KBM-7 (cell line): ENCODE measurements at places on chromosomes 3 and 15.
A peak's percentile ranks its signal among the peaks of the same experiment; 100 is the strongest.

GRCh38 chr15:101534376-101534970 lies 45.0 kb upstream of the PCSK6 start:
- no peak for DNase-seq

DNA sequence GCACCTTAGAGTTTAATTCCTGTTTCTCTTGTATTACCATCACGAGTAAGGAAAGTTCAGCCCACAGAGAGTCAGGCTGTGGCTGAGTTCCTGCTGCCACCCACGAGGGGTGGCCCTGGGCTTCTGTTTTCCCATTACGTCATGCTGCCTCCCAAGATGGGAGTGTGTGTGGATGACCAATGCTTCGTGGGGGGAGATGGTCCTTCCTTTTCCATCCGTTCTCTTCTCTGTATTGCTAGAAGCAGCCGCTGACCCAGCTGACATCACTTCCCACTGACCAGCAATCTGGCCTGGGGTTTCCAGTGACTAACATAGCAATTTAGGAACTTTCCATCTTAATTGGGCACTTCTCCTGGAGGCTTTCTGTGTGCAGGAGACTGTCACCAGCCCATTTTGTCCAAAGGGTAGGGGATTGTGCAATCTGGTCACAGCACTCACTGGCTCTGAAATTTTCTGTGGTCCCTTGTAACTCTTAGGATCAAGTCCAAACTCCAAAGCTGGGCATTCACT lies 9.3 kb downstream of the IRAK2 start:
- no peak for DNase-seq

DNA sequence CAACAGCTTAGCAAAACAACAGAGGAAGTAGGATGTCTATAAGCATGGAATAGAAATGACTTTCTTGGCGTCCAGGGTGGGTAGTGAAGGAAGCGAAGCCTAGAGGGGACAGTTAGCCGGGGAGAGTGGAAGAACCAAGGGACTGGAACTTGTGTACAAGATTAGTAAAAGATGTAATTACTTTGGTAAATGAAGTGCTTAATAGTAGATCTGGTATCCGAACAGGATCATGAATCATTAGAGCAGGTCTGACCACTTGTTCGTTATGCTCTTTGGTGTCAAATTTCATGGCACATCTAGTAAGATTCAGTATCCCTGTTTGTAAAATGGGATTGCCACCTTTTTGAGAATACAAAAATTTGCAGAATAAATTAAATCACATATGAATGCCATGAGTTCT lies 112.5 kb upstream of the MLF1 start:
- DNase-seq, result no peak

GRCh38 chr3:181330821-181331563 lies 341.5 kb upstream of the DNAJC19 start:
- DNase-seq, result no peak

GRCh38 chr15:37220949-37221670 lies 120.8 kb upstream of the MEIS2 start:
- no peak for DNase-seq

DNA sequence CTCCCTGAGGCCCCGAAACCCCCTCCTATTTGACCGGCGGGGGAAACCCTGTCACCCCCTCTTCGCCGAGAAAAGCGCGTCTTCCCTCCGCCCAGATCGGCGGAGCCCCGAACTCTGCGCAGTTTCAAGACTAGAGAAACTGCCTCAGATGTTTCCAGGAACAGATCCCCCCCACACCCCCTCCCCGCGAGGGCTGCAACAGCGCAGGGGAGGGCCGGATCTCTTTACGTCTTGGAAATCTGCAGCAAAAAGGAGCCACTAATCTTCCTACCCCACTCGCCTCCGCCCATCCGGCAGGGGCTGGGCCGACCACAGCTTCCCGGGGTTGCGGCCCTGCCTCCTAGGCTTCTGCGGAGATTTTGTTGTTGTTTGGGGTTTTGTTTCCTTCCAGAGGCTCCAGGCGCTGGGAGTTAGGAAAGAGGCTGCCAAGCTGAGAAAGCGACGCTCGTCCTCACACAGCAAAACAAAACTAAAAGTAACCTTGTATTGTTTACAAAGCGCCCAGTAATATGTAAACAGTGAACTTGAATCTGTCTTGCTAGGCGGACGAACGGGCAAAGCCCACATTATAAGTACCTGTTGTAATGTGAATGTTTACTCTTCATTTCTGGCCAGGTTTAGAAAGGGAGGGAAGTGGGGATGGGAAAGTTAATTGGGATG lies 2.2 kb downstream of the FOXB1 start:
- peak; percentile 80 for DNase-seq

DNA sequence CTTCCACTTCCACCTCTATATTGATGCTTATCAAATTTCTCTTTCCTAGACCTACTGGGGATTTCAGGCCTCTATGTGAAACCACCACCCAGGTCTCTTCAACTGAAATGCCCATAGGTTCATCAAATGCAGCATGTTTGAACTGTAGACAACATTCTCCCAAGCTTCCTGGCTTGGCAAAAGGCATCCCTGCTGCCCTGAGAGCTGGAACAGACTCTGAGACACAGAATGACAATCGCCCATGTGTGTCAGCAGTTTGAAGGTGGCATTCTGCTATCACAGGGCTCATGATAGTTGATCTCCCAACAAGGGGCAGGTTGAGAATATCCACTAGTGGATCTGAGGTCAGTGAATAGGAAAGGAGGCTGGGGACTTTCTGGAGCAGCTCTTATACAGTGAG lies 200.7 kb downstream of the RPLP1 start:
- DNase-seq, result no peak

DNA sequence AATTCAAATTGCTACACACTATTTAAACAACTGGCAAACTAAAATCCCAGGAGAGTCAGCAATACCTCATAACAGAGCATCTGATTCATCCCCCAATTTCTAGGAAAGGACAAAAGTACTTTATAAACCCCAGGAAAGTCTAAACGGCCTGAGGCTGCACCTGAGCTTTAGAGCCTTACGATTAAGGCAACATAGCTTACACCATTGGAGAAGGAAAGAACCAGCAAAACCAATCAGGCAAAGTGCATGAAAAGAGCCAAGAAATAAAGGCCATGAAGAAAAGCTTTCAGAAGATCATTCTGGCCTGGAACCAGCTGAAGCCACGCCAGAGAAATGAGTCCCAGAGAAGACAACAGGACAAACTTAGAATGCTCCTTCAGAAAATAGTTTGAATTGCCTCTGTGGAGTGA lies 48.1 kb downstream of the PTPN9 start:
- DNase-seq, result peak; percentile 51

DNA sequence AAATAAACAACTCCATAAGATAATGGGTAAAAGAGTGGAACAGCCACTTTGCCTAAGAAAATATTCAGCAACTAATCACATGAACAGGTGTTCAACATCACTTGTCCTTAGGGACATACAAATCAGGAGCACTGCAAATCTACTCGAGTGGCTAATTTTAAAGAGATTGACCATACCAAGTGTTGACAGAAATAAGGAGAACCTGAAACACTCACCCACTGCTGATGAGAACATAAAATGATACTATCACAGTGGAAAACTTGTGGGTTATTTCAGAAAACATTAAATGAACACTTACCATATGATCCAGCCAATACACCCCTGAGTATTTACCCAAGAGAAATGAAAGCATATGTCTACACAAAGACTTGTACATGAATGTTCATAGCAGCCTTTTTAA lies 70.5 kb downstream of the GABRB3 start:
- no peak for DNase-seq

DNA sequence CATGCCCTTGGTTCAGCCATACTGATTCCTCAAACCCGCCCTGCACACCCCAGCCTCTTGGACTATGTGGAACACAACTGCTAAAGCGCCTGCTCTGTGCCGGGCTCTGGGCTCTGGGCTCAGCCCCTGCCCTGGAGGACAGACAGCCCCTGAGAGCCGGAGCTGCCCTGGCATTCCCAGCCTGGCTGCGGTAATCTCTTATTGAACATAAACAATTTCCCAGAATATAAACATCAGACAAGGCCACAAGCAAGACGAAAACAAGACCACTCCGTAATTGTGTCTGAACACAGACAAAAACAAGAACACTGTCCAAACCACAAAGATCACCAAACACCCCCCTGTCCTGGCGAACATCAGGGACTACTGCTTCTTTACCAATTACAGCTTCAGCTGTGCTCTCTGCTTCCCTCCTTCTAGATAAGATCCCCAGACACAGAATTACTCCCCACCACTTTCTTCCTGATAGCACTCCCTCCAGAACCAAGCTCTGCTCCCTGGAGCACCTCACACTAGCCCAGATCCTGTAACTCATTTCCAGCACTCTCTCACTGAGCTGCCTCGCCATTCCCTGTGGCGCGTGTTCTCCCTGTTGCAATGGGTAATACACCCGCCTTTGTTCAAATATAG lies 57.1 kb upstream of the TLE3 start:
- DNase-seq, result peak; percentile 43

- DNase-seq, result no peak
These were observed 46.8 kb downstream of the PCCB start for GRCh38 chr3:136296960-136297359.

DNA sequence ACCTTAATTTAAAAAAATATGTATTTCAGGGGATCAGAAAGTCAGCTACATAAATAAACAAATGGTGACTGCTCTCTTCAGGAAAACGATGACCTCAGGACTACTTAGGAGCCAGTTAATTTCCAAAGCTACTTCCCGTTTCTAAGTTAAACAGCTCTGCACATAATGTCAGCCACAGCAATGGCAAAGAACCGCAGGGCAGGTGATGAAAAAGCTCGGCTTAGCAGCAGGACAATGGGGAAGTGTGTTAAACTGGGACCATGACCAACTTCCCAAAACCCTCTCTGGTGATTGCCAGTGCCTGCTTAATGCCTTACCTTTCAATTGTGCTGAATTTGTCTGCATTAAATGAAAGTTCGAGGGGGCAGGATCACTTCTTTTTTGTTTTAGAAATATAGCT lies 258.9 kb downstream of the FHIT start:
- DNase-seq, result peak; percentile 85

GRCh38 chr3:77825001-77825827 lies 785.3 kb downstream of the ROBO2 start:
- no peak for DNase-seq

DNA sequence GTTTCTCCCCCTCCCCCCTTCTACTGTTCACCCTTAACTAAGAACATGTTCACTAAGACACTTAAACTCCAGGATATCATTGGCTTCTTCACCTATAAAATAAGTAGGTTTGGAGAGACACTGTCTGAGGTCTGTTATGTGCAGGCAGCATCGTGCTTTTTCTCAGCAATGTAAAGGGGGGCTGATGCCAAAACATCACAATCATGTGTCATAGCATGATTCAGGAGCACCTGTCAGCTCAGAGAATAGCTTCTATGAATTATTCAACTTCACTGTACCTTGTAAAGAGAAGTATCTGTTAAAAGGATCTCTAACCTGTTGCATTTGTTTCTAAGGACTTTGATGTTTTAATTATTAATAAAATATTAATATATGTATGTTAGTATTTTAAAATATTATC lies 211.4 kb upstream of the EPHA3 start:
- DNase-seq, result no peak
